ENCODE measurements at places on chromosomes 2 and 18. TPM values are rescaled to one million over a fixed set of nuclear protein-coding genes. Genes with fewer than 3 reads are reported as not detected.

GRCh38 chr18:77671456-77672167 lies 422.0 kb downstream of the GALR1 start:
- no peak overlapping the region for H3K27ac ChIP-seq
- no peaks in the 10 kb centered on the region for H3K4me1 ChIP-seq
- H3K36me3 ChIP-seq, result no peaks in the 10 kb centered on the region
- no peaks in the 10 kb centered on the region for H3K27me3 ChIP-seq
- no peak for DNase-seq

DNA sequence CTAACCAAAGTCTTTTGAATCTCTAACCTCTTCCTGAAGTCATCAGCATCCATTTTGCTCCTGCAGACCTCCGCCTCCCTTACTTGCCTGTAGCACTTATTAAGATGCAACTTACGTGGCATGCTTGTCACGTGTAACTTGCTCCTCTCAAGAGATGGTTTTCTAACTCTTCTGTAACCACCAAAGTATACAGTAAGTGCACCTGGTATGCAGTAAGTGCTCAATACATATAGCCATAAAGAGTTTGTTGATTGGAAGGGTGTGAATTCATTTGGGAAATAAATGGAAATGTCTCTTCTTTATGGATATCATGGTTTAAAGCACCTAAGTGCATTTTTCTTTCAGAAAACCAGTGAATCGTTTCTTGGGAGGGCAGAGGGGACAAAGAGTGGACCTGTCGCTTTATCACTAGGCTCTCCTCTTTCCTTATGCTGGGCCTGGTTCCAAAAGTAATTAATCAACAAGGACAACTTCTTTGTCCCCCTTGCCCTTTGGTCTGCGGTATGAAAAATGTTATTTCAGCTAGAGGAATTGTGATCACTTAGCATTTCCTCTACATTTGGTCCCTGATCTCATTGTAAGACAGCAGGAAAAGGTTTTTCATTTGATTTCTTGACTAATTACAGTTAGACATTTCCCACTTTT lies 370.0 kb upstream of the SPRED2 start:
- H3K27ac ChIP-seq, result no peak overlapping the region
- H3K36me3 ChIP-seq, result no peaks in the 10 kb centered on the region
- no peak for DNase-seq
- no peaks in the 10 kb centered on the region for H3K4me1 ChIP-seq
- no peaks in the 10 kb centered on the region for H3K27me3 ChIP-seq
- H3K4me3 ChIP-seq, result no peak overlapping the region

- no peak overlapping the region for H3K4me3 ChIP-seq
- H3K4me1 ChIP-seq, result no peaks in the 10 kb centered on the region
- H3K27me3 ChIP-seq, result no peaks in the 10 kb centered on the region
- H3K27ac ChIP-seq, result peak overlapping the region; percentile 14
- H3K36me3 ChIP-seq, result no peaks in the 10 kb centered on the region
These were observed 68.8 kb upstream of the SPTBN1 start for GRCh38 chr2:54387059-54387991.

DNA sequence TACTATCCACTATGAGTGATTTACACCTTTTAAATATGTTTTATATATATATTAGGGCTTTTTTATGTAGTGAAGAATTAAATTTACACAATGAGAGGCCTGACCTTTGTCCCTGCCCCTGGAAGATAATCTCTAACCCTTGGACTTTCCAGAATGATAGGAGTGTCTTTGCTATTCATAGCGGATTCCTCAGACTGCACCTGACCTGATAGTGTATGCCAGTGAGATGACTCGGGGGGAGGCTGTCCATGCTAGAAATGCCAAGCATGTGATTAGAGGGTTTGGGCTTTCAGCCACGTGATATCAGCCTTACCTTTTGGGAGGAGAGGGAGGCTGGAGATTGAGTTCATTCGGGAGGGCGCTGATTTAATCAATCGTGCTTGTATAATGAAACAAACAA lies 44.1 kb upstream of the LHCGR start:
- no peaks in the 10 kb centered on the region for H3K27me3 ChIP-seq
- H3K36me3 ChIP-seq, result no peaks in the 10 kb centered on the region
- no peak overlapping the region for H3K27ac ChIP-seq
- no peak overlapping the region for H3K4me3 ChIP-seq
- no peak for DNase-seq

GRCh38 chr2:210459880-210460279 lies 16.7 kb downstream of the LANCL1 start:
- no peaks in the 10 kb centered on the region for H3K36me3 ChIP-seq
- DNase-seq, result no peak
- no peaks in the 10 kb centered on the region for H3K4me1 ChIP-seq
- H3K27me3 ChIP-seq, result no peaks in the 10 kb centered on the region

SCYGR7 gene
- total RNA-seq, result not detected

DNA sequence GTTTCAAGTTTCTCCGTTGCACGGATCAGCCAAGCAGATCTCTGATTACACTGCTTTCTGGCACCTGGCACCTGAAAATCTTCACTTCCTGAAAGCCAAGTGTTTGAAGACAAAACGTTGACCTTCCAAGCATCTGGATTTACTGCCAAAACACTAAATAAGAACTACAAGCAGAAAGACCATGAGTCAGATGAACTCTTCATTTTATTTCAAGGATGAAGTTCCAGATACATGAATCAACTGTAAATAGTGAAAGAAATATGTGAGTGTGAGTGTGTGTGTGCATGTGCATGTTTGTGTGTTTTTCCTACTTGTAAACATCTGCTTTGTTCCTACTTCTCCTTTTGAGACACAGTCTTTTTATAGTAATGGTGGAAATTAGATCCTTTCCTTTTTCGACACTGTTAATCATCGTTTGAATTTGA lies 60.0 kb upstream of the DTNA start:
- no peak for DNase-seq
- H3K27me3 ChIP-seq, result no peaks in the 10 kb centered on the region
- no peak overlapping the region for H3K27ac ChIP-seq
- H3K4me1 ChIP-seq, result no peaks in the 10 kb centered on the region
- no peaks in the 10 kb centered on the region for H3K36me3 ChIP-seq

DNA sequence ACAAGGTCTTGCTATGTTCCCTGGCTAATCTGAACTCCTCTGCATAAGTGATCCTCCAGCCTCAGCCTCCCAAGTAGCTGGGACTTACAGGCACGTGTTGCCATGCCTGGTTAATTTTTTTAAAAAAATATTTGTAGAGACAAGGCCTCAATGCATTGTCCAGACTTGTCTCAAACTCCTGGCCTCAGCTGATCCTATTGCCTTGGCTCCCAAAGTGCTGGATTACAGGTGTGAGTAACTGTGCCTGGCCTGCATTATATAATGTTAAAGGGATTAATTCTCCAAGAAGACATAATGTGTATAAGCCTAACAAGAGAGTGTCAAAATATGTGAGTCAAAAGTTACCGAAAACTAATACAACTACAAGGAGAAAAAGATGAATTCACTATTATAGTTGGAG lies 32.2 kb downstream of the BUB1 start:
- H3K4me3 ChIP-seq, result no peak overlapping the region
- no peak for DNase-seq
- H3K4me1 ChIP-seq, result no peaks in the 10 kb centered on the region
- H3K27me3 ChIP-seq, result no peaks in the 10 kb centered on the region
- H3K27ac ChIP-seq, result no peak overlapping the region

- H3K27ac ChIP-seq, result no peak overlapping the region
- no peaks in the 10 kb centered on the region for H3K4me1 ChIP-seq
- no peak overlapping the region for H3K4me3 ChIP-seq
- H3K27me3 ChIP-seq, result no peaks in the 10 kb centered on the region
These were observed 14.8 kb downstream of the PIK3C3 start for GRCh38 chr18:41969881-41970280.

CYS1 gene
- 5.2 TPM for total RNA-seq

SGPP2 gene
- total RNA-seq, result 3.3 TPM

DNA sequence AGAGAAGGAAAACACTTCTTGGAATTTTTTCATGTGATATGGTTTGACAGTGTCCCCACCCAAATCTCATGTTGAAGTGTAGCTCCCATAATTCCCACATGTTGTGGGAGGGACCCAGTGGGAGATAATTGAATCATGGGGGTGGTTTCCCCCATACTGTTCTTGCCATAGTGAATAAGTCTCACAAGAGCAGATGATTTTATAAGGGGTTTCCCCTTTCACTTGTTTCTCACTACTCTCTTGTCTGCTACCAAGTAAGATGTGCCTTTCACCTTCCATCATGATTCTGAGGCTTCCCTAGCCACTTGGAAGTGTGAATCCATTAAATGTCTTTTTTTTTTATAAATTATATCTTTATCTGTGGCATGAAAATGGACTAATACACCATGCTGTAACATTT lies 250.7 kb downstream of the LPIN1 start:
- no peak for DNase-seq
- H3K27ac ChIP-seq, result no peak overlapping the region
- no peaks in the 10 kb centered on the region for H3K4me1 ChIP-seq
- H3K27me3 ChIP-seq, result no peaks in the 10 kb centered on the region

MZT2B gene
- 195 TPM for total RNA-seq

DNA sequence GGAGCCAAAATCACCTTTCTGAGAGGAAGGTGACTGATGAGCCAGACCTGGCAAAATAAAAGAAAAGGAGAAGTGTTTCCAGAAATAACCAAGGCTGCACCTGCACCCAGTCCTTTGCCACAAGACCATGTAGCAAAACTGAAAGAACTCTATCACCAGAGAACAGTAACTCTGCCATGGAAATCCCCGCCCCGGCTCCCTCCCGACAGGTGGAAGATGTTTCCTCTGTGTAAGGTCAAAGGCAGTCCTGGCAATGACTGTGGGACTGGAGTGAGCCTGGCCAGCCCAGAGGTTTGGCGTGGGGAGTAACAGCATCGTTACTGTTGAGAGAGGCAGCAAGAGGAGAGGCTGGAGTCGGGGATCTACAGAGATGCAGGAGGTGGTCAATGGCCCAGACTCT lies 42.3 kb downstream of the SPRED2 start:
- H3K4me1 ChIP-seq, result peaks cover 2% of the 10 kb centered on the region
- DNase-seq, result no peak
- no peak overlapping the region for H3K27ac ChIP-seq
- H3K27me3 ChIP-seq, result no peaks in the 10 kb centered on the region

DPYSL5 gene
- total RNA-seq, result 1.2 TPM

- H3K27me3 ChIP-seq, result no peaks in the 10 kb centered on the region
- no peaks in the 10 kb centered on the region for H3K36me3 ChIP-seq
- H3K4me3 ChIP-seq, result no peak overlapping the region
- H3K4me1 ChIP-seq, result no peaks in the 10 kb centered on the region
These were observed 229.9 kb downstream of the TTC32 start for GRCh38 chr2:19671916-19672315.

DNA sequence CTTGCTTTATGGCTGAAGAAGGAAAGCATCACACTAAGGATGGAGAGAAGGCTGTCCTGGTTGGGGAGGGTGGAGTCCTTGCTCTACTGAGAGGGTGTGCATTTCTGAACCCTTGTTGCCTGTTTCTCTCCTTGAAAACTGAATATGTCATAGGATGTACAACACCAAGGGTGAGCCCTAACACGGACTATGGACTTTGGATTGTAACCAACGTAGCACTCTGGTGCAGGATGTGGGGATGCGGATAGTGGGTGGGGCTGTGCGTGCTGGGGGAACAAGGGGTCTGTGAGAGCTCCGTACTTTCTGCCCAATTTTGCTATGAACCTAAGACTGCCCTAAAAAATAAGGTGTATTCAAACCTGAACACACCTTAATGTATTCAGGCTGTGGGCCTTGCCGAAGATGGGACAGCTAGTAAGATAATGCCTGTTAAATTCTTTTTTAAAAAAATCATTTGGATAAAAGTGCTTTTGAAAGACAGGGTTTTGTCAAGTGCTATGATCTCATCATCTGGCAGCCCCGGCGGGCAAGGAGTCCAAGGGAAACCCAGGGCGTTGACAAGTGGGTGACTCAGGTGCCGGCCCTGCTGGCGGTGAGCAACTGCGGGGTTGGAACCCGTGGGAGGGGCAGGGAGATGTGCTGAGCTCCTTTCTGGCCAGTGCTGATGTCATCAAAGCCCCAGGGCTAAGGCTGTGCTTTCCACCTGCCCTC lies 54.0 kb downstream of the GATA6 start:
- peak; percentile 59 for DNase-seq
- no peak overlapping the region for H3K27ac ChIP-seq
- no peaks in the 10 kb centered on the region for H3K36me3 ChIP-seq
- H3K27me3 ChIP-seq, result no peaks in the 10 kb centered on the region
- H3K4me3 ChIP-seq, result no peak overlapping the region

DNA sequence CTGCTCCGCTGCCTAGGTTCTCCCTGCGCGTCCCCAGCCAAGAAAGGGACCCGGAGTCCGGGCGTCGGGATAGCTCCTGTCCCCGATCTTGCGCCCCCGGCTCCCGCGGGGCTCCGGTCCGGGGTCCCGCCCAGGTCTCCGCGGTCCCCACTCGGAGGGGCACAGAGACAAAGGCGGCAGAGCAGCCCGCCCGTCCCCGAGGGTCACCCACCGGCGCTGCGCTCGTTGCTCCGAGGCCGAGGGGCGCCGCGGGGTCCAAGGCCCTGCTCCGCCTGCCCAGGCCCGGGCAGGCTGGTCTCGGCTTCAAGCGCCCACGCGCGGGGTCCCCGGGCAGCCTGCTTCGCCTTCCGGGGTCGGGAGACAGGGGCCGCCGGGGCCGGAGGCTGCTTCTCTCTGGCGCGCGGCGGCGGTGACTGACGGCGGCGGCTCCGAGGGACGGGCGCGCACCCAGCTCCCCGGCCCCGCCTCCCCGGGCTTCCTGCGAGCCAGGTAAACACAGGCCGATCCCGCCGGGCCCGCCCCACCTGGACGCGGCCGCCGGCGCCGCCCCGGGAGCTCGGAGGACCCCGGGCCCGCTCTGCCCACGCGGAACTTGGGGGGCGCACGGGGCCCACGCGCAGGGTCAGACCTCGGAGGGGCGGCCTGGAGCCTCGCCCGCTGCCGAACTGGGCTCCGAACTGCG lies at the start of gene MBP:
TSS of gene MBP (minus strand) at position 415 of the 682 bp plus-strand sequence. CDS start 27,522 bp downstream, outside the sequence.
- DNase-seq, result peak; percentile 89
- no peaks in the 10 kb centered on the region for H3K27me3 ChIP-seq
- H3K4me1 ChIP-seq, result no peaks in the 10 kb centered on the region
- peak within 1 kb of the TSS; percentile 82 for H3K4me3 ChIP-seq
- no peaks in the 10 kb centered on the region for H3K36me3 ChIP-seq

DNA sequence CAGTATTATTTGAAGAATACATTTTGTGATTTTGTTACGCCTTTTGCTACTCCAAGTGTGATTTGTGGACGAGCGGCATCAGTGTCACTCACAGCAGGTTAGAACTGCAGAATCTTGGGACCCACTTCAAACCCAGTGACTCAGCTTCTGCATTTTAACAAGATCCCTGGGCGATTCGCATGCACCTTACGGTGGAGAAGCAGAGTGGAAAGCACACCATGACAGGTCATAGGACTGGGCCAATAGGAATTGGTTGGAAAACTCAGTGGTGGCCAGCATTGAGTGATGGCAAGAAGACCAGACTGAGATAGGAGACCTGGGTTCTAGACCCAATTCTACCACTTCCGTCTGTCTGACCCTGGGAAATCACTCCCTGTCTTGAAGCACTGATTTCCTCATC lies 26.3 kb downstream of the CTLA4 start:
- H3K27ac ChIP-seq, result no peak overlapping the region
- H3K27me3 ChIP-seq, result no peaks in the 10 kb centered on the region
- H3K4me1 ChIP-seq, result no peaks in the 10 kb centered on the region
- DNase-seq, result no peak
- H3K36me3 ChIP-seq, result no peaks in the 10 kb centered on the region

NEB gene
- 57.9 TPM for total RNA-seq

SMAD7 gene
- total RNA-seq, result 31.0 TPM

GRCh38 chr2:158486970-158487325 lies 30.2 kb downstream of the PKP4 start:
- H3K27me3 ChIP-seq, result no peaks in the 10 kb centered on the region
- no peaks in the 10 kb centered on the region for H3K4me1 ChIP-seq
- no peak overlapping the region for H3K4me3 ChIP-seq
- H3K27ac ChIP-seq, result no peak overlapping the region
- H3K36me3 ChIP-seq, result no peaks in the 10 kb centered on the region
- no peak for DNase-seq
